T-helper 1 cell (primary cell): ENCODE measurements at places on chromosomes 4 and X.
A peak's percentile ranks its signal among the peaks of the same experiment; 100 is the strongest.

DNA sequence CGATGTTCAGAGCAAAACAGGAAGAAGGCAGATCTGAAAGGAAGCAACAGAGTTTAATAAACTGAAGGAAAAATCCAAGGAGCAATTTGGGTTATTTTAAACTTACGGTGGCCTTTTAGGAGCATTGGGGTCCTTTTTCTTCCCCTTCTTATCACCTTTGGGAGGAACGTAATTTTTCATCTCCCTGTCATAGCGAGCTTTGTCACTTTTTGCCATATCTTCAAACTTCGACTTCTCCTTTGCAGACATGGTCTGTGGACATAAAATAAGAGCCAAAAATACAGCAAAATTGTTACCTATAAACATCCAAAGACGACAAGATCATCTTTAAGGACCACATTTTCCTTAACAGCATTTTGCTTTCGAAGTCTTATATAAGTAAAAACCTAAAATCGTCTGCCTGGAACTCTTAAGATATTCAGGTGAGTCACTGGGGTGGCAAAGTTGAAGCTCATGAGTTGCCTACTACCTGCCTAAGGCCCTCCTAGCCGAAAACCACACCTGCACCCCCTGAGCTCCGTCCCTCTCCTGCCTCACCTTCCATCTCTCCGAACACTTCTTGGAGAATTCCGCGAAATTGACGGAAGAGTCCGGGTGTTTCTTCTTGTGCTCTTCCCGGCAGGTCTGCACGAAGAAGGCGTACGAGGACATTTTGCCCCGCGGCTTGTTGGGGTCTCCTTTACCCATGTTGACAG lies 1.0 kb downstream of the HMGB2 start:
- peak; percentile 33 for DNase-seq

DNA sequence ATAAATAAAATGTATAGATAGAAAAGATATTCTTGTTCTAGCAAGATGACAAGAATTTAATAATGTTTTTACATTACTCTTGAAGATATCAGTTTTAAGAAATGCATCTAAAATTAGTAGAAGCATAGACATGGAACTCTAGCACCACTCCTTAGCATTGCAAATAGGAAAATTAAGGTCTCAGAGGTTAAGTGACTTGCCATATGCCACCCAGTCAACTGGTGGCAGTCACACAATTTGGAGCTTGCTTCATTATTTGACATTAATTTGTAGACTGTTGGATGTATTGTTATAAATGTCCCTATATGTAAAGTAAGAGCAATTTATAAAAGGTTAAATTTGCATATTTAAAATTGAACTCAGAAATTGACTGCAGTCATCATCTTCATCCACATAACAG lies 20.8 kb downstream of the GPM6A start:
- no peak for DNase-seq

DNA sequence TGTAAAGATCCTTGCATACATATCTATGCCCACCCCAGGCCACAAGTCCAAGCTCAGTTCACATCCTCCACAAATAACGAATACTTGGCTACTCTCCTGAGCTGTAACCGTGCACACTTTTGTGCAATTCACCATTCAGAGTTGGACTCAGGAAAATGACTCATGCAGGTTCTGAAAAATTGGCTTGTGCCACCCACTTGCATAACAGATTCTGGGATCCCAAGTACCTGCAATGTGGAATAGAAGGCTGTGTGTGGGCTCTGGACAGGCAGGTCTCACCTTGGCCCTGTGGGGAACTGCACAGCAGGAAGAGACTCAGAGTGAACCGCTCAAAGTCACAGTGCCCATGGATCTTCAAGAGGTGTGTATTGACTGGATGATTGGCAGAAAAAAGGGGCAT lies 502.7 kb downstream of the PACRGL start:
- no peak for DNase-seq

- DNase-seq = no peak
Observed at GRCh38 chrX:141341341-141341740, 99.0 kb upstream of the SPANXC start.

DNA sequence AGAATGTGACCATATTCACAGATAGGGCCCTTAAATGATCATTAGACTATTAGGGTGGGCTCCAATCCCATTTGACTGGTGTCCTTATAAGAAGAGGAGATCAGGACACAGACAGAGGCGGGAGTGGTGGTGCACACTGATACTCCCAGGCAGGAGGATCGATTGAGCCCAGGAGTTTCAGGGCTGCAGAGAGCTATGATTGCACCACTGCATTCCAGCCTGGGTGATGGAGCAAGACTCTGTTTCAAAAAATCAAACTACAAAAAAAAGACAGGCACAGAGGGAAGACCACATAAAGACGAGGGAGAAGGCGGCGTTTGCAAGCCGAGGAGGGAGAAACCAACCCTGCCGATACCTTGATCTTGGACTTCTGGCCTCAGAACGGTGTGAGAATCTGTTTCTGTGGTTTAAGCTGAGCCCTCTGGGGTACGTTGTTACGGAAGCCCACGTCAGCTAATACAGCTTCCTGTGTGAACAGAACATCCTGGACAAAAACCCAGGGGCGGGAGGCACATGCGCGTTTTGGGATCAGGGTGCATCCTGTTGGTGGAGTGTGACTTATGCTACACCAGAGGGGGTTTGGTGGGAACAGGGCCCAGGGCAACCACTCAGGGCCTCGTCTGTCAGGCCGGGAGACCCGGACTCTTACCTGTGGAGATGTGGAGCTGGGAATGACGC lies 211.8 kb upstream of the PSAPL1 start:
- DNase-seq = no peak

DNA sequence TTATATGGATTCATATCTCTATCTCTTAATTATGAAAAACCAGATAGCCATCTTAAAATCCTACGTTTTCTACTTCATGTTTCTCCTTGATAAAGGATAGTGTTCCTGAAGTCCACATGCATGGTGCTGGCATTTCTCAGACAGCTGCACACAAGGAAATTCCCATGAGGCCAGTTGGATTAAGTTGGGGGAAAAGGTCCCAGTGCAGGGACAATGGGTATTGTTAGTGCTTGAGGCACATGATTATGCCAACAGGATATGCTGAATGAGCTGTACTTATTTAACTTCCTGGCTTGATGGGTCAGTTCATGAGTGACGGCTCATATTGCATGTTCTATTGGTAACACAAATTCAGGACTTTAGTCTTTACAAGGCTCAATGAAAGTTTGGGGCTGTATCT lies 913.9 kb upstream of the NDST4 start:
- no peak for DNase-seq

GRCh38 chrX:68945603-68946228 lies 116.9 kb downstream of the EFNB1 start:
- DNase-seq = no peak

DNA sequence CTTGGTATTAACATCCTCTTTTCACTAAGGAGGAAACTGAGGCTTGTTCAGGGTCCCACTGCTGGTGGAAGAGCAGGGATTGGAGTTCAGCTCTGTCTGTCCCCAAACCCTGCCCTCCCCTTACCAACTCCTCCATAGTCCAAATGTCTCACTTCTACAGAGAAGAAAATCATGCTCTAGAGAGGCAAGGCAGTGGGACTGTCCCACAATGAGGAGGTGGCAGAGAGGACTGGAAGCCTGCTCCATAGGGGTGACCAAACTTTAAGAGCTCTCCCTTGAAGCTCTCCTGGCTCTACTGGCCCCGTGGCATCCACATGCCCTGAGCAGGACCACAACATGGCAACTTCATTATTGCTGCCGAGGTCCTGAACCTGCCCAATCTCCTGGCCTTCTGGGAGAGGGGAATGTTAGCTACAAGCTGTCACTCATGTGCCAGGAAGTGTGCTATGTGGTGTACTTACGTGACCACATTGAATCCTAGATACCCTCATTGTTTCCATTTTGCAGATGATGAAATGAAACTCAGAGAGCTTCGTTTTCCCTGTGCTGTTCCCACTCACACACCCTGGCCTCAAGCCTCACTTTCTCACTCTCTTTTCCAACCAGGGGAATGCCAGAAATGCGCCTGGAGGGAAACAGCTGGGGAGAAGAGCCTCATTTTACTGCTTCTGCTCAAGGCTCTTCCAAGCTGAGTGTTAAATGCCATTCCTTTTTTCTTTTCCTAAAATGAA lies 71.5 kb downstream of the ANAPC4 start:
- no peak for DNase-seq

DNA sequence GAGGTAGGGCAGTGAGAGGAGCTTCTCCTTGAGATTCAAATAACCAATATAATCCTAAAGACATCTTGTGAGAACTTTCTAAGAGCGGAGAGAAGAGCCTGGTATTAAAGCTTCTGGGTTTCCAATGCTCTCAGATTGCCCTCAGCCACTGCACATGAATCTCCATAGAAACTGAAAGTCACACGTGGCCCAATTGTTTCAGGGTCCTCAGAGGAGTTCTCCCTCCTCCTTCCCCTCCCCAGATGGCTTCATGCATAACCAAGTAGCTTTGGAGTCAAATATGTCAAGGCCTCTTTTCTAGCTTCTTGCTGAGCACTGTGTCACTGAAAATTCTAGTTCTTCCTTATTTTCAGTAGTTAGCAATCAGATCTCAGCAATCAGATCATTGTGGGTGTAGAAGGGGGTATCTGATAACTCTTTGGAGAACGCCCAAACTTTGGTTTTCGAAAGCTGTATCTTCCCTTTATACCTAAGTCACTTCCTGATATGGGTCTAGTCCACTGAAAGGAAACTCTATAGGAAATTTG lies 2.2 kb downstream of the BTK start:
- no peak for DNase-seq

DNA sequence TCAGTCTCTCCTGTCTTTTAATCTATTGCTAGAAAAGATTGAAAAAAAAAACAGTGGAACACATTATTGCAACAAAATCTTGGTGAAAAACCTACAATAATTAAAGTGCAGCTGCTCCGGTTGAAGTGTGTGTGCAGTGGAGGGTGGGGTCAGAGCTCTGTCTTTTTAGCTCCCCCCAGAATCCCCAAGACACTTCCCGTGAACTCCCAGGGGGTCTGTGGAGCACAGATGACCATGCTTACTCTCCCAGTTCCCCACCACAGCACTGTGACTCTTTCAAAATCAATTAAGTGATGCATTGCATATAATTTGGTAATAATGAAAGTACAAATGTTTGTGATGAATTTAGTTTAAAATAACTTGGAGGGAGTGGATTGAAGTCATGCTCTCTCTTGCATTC lies 15.7 kb upstream of the SLC10A4 start:
- no peak for DNase-seq

GRCh38 chr4:177228599-177228998 lies 81.1 kb upstream of the NEIL3 start:
- DNase-seq = no peak

- no peak for DNase-seq
Observed at GRCh38 chr4:142336251-142336934, 509.7 kb downstream of the INPP4B start.

GRCh38 chr4:187780070-187780469 lies 215.5 kb upstream of the ZFP42 start:
- DNase-seq = no peak

GRCh38 chrX:70422851-70423341 lies at the start of gene GDPD2:
TSS of gene GDPD2 (plus strand) at chrX:70423314. CDS start at chrX:70424985, 1,671 bp downstream.
- no peak for DNase-seq

DNA sequence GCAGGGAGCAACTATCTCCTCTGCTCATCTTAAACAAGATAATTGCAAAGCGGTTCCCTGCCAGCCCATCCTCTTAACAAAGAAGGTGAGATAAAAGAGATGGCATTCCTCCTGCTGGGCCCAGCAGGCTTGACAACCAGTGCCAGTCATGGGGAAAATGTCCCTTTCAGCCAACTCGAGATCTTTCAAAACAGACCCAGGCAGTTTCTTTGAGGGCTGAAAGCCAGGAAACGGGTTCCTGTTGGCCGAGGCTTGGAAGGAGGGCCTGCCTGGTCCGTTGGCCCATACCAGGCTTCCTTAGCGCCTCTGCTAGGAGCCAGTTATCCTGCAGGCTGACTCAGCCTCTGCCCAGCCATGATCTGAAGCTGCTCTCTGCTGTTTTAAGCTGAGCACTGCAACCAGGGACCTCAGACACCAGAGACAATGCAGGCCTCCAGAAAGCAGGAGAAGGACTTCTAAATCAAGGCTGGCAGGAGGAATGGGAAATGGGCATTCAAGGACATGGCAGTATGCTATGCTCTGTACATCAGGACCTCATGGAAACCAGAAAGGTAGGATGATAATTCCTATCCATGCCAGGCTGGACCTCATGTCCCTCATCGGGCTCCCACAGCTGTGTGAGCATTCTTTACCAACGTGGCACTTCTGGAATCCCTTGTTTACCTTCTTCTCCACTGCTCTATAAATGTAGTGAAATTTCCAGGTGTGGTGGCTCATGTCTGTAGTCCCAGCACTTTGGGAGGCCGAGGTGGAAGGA lies 42.4 kb upstream of the SLC2A9 start:
- no peak for DNase-seq

GRCh38 chr4:13656569-13657405 lies 29.3 kb upstream of the BOD1L1 start:
- DNase-seq = peak; percentile 28

DNA sequence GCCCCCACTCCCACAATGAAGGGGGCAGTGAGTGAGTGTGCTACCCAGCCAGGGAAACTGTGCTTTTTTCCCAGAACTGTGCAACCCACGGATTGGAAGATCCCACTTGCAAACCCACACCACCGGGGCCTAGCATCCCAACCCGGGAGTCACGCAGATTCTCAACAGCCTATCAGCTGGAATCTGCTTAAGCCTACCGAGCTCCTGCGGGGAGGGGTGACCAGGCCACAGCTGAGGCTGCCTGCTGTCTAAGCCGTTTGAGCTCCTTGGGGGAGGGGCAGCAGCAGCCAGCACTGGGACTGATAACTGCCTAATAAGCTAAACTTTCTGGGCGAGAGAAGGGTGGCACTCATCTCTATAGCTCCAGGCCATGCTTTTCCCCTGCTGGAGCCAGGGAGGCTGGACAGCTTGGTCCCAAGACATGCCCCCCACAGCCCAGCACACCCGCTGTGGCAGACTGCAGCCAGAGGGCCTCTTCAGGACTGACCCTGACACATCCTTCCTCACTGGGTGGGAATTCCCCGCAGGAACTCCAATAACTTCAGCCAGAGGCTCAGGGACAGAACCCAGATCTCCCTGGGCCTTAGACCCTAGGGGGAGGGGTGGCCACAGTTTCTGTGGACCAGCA lies 161.3 kb upstream of the MAGEB18 start:
- DNase-seq = no peak

DNA sequence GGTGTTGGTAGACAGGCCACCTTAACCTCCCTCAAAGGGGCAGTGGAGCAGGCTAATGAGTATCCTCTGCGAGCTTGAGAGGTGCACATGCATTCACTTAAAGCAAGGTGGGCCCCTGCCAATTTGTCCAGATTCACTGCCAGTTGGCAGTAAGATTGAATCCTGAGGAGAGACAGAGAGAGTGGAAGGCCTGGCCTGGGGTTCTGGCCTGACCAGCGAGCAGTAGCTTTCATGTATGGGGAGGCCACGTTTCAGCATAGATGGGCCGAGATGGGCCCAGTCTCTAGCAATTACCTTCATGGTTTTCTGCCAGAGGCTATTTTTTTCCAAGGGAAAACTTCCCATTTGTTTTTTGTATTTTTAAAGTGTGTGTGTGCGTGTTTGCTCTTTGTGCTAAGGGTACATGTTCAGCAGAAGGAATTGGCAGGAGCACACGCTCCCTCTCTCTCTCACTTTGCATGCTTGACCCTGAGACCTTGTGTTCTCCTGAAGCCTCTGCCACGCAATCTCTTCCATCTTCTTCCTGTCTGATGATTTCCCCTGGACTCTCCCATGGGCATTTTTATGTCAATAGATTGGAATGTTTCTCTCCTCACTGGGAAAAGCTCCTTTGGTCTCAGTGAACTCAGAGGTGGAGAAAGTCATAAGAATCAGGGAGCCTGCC lies 215.8 kb upstream of the SFRP2 start:
- DNase-seq = no peak

- no peak for DNase-seq
Observed at GRCh38 chrX:68947882-68948605, 119.2 kb downstream of the EFNB1 start.

GRCh38 chrX:20523626-20524312 lies 257.1 kb upstream of the RPS6KA3 start:
- DNase-seq = no peak
